ENCODE measurements at places on chromosomes 16 and 17.

DNA sequence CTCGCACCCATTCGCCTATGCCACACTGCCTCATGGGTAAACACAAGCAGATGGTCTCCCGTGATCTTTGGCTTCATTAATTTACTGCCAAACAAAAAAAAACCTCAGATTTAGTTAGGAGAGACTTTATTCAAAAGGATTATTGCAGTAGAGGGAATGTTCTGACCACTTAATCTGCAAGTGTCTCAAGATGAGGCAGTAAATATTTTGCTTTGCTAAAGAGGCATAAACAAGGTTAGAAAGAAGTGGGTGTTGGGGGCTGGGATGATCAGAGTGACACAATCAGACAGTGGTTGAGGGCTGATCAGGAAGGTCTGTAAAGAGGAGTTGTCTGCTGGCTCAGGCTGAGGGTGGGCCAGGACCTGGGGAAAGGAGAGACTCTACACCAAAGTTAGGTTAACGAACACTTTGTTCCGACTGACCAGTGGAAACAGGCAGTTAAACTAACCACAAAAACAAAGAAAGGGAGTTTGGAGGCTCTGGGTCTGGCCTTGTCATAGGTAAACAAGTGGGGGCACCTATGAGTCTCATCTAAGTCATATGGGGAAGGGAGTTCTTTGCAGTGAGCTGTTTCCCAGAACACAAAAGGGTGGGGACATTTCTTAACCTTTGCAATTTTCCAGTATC is 28.5 kb downstream of the HSD17B2 start:
- DNase-seq = no peak

DNA sequence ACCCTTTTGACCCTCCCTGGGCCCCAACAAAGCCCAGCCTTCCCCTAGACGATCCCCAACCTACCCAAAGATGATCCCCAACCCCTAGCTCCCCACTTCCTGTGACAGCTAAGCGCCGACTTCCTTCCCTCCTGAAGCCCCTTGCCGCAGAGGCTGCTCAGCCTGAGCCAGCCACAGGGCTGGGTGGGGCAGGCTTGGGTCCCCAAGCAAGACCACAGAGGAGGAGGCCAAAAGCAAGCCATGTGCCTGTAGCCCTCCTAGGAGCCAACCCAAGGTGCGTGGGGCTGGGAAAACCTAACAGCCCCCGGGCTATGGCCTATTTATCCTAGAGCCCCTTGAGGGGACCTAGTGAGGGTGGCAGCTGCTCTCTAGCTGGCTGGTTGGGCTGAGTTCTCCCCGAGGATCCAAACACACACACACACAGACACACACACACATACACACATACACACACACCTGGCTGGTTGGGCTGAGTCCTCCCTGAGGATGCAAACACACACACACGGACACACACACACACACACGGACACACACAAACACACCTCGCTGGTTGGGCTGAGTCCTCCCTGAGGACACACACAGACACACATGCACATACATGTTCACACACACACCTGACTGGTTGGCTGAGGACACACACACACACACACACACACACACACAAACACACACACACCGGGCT is 4.8 kb downstream of the ARRB2 start:
- no peak for DNase-seq

DNA sequence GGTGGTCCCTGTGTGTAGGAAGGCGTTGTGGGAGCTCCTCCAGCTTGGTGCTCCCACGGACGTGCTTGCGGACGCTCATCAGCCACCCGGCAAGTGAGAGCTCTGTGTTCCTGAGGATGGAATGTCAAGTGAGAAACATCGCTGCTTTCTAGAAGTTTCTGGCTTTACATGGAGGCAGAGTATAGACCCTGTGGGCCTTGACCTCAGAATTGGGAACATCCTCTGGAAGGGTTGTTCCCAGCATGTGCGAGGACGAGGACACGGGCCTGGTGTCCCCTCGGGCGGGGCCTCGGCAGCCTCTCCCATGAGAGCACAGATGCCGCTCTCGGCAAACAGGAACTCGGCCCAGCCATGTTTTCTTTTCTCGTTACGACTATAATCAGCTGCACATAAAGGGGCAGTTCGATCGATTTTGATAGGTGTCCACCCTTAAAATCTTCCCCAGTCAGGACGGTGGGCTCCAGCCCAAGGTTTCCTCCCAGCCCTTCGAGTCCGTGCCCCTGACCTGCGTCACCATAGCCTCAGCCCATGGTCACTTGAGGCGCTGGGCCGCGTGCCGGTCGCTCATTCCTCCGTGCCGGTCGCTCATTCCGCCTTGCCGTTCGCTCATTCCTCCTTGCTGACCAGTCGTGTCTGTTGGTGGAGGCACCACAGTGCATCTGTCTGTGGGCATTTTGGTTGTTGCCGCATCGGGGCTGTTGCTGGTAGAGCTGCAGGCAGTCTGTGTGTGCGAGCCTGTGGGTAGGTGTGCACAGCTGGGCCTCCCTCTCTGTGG is 91.3 kb upstream of the ZNF750 start:
- DNase-seq = no peak

- DNase-seq = no peak
These were observed 45.5 kb downstream of the CYTH1 start for GRCh38 chr17:78736526-78737079.

GRCh38 chr17:39219647-39220154 is 6.0 kb downstream of the STAC2 start:
- DNase-seq = no peak

DNA sequence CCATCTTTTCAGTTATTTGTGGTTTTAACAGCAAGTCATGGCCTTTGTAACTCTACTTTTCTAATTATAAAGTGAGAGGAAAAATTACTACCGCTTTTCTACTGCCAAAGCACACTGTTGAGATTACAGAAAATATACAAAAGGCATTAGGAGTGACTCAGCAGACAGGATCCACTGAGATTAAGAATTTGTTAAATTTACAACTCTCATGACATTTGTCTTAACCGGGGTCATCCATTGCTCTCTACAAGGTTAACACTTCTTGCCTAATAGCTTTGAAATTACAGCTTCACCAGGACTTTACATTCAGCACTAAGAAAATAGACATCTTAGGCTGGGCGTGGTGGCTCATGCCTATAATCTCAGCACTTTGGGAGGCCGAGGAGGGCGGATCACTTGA is 93.4 kb downstream of the SSH2 start:
- DNase-seq = no peak
